ENCODE measurements at places on chromosomes 16 and 17.

DNA sequence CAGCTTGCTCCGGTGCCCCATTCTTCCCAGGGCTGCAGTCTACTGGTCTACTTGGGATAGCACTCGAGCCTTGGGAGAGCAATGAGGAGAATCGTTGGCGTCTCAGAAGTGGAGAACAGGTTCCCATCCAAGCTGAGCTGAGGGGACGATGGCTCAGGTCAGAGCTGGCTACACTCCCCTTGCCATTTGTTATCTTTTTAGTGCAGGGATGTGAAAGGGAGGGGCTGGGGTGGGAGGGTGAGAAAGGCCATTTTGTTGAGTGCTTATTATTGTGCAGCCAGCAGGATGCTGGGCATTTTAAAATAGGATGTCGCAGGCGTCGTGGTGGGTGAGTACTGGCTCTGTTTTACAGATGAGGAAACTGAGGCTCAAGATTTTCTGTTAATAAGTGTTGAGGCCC lies 410.8 kb downstream of the SNX29 start:
- DNase-seq, result no peak

DNA sequence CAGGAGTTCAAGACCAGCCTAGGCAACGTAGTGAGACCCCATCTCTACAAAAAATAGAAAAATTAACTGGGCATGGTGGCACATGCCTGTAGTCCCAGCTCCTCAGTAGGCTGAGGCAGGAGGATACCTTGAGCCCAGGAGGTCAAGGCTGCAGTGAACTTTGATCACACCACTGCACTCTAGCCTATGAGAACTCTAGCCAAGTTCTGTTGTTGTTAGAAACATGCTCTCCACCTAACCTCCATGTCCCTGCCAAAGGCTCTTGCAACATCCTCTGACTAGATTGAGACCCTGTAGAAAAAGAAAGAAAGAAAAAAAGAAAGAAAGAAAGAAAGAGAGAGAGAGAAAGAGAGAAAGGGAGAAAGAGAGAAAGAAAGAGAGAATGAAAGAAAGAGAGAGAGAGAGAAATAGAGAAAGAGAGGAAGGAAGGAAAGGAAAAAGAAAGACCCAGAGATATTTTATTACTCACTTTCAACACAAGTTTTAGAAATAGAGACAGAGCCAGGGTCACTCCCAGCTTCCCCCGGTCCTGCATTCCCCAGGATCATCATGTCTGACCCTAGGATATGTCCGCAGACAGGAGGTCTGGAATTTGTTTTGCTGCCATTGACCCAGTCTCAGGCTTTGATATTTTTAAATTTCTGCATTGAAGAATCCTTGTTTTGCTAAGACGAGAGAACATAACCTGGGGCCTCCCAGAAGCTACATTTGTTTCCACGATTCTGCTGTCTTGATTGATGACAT lies 376.5 kb upstream of the CDH5 start:
- DNase-seq, result no peak

- DNase-seq, result no peak
These were observed 52.5 kb upstream of the CACNG3 start for GRCh38 chr16:24203675-24204074.

GRCh38 chr17:66354472-66354871 lies 52.1 kb downstream of the PRKCA start:
- no peak for DNase-seq

DNA sequence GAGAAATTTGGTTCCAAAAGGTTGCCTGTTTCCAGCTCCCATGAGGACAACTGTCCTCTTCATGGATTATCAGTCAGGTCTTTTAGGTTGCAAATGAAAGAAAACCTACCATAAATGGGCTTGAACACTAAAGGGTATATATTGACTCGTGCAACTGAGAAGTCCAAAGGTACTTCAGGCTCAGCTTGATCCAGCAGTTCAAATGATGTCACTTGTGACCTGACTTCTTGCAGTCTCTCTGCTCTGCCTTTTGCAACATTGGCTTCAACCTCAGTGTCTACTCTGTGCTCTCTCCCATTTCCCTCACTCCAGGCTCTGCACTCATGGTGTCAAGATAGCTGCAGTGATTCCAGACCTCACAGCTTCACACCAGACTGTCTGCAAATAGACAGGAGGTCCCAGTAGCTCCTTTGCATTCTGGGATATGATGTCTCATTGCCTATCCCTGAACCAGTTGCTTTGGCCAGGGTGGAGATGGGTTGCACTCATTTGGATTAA lies 5.5 kb upstream of the CALB2 start:
- no peak for DNase-seq

DNA sequence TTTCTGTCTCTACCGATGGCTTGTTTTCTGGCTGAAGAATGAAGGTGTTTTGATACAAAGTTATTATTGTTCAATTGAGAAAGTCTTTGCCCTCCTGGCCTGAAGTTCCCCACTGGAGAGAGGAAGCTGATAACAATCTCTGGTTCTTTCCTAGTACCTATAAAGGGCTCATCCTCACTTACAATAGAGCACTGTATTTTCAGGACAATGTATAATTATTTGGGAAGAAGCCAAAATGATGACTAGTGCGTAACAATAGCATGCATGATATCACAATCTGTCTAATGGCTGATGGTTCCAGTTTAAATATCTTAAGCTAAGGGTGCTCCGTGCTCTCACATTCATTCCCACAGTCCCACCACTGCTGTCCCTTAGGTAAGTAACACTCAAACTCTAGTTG lies 230.7 kb downstream of the IRX3 start:
- DNase-seq, result no peak

- peak; percentile 74 for DNase-seq
These were observed 13.7 kb upstream of the CNGB1 start for GRCh38 chr16:57984443-57985203.

GRCh38 chr17:34420254-34420766 lies 57.3 kb upstream of the CCL1 start:
- DNase-seq, result peak; percentile 33

DNA sequence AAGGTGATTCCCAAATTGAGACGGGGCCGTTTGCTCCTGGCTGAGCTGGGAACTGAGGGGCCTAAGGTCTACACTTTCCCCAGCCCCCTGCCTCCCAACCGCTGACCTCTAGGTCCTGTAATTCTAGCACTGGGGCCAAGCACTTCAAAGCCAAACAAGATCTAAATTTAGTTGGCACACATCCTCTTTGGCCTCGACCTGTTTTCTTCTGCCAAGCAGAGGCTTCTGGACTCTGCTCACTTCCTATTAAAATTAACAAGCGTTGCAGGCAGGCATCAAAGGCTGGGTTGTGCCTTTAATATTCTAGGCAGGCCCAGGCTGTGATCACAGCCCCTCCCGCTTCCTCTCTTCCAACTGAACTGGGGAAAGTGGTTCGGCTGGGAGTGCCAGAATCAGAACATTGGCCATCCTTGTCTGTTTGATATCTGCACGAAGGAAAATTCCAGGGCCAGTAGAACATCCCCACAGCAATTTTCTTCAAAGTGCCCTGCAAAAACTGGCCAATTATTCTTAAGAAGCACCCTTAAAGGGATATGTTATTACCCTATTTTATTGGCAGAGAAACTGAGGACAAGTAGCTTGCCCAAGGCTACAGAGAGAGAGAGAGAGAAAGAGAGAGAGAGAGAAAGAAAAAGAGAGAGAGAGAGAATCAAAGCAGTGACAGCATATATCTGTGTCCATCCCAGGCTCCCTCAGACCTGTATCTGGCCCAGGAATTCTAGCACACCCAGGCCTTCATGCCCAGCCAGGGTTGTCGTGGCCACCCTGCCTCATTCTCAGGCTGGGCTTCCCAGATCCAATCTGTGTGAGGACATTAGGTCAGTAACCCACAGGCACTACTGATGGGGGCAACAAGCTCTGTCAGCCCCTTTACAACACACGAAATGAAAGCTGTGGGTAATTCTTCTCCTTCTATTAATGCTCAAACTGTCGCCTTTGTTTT lies 12.8 kb upstream of the MT4 start:
- DNase-seq, result no peak

DNA sequence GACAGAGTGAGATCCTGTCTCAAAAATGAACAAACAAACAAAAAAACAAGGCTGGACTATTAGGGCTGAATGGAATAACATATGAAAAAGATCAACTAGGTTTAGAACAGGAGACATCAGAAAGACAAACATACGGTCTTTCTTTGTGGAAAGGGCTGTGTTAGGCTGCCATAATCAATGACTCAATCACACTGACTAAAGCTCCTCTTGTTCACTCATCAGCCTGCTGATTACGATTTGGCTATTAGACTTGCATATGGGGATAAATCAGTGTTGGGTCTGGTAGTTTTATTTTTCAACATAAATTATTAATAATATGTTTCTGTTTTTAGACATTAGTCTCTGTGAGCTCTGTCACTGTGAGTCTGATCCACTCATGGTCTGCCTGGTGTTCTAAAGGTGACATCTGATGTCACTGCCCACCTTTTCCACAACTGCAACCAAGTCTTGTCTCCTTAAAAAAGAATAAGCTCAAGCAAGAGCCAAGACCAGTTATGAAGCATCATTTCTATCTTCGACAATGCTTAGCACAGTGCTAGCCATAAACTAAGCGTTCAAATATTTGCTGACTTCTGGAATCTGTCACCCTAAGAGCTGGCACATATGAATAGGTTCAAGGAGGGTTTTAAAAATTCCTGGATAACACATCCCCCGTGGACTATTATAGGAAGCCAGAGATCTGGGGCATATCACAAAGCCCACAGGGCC lies 10.2 kb downstream of the CFAP20 start:
- DNase-seq, result no peak

GRCh38 chr17:68662037-68662432 lies 60.9 kb upstream of the FAM20A start:
- DNase-seq, result no peak

DNA sequence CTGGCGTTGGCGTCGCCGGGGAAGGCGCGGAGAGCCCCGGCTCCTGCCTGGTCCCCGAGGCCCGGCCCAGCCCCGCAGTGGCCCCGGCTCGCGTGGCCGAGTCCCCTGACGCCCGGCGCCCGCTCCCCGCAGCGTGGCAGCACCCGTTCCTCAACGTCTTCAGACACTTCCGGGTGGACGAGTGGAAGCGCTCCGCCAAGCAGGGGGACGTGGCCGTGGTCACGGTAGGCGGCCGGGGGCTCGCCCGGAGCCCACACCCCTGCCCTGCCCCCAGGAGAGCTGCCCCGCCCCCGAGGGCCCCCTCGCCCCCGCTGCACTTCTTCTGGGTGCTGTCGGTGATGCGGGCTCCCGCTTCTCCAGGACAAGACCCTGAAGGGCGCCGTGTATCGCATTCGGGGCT lies 466 bp downstream of the WDR90 start:
- DNase-seq, result no peak

GRCh38 chr17:49497148-49498028 lies 2.3 kb downstream of the NGFR start:
- DNase-seq, result peak; percentile 13

GRCh38 chr16:51050377-51050706 lies 100.7 kb downstream of the SALL1 start:
- no peak for DNase-seq

DNA sequence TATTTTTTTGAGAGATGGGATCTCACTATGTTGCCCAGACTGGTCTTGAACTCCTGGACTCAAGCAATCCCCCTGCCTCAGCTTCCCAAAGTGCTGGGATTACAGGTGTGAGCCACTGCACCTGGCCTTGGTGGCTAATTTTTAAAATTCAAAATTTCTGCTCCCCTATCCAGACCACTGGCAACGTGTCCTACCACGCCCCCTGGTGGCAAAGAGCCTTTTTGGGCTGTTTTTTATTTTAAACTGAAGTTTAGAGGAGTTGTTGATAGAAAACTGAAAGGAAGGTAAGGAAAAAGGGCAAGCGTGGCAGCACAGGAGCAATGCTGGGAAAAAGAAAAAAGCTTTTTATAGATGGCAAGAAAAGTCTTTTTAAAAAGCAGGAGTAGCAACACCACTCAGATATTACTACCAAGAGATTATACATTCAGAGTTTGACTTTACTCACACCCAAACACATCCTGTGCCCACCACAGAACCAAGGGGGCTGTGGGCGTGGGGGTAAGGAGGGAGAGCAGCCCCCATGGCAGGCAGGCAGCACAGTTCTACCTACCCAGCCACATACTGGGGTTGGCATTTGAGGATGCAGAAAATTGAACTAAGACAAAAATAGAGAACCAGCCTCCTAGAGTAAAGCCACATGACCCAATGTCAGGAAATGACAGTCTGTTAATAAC lies 4.2 kb upstream of the MXRA7 start:
- DNase-seq, result peak; percentile 20

- DNase-seq, result no peak
These were observed 21.0 kb downstream of the SLC7A6OS start for GRCh38 chr16:68289621-68290329.

DNA sequence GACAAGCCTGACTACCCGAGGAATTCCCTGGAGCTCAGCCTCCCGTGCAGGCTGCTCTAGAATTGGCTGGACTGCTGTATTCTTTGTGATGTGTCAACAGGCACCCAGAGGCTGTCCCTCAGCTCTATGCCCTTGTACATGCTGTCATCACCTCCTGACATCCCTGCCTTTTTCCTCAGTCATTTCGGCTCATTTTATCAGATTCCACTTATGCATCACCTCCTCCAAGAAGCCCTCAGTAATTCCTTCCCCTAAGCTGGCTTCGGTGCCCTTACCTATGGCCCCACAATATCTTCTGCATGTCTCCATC lies 126.4 kb downstream of the DYNLRB2 start:
- no peak for DNase-seq

DNA sequence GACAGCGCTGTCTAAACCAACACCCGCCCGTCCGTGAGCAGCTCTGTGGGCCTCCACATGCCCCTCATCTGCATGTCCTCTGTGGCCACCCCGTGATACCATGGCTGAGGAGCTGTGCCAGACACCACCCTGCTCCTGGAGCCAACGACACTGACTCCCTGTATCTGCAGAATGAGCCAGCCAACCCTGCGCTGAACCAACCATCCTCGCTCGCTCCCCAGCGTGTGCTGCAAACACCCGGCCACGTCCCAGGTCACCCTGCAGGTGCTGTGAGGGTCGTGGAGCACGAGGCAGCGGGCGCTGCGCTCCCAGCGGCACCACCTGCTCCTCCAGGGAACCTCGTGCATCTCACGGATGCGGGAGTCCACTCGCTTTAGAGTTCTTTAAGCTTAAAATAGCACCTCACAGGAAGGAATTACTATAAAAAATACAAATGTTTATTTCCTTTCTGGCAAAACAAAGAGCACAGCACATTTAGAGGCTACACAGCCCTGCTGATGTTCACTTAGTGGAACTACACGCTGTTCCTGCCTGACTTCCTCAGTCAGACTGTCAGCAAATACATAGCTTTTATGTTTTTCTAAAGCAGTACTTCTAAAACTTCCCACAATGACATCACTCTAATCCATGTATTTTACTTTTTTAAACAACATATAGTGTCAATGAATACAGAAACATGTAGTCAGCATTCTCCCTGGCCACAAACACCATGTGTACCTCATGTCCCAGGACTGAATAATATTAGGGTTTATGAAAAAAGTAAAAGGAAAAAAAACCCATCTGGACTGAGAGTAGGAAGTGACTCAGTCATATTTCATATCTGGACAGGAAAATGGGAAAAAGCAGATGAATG lies 43.5 kb downstream of the MAP1LC3B start:
- no peak for DNase-seq

- no peak for DNase-seq
These were observed 226.7 kb upstream of the HSBP1 start for GRCh38 chr16:83581082-83581481.

GRCh38 chr17:31902693-31903092 lies 1.2 kb upstream of the UTP6 start:
- no peak for DNase-seq

Measured in NCI-H2227 treated with DMSO at 0.1 percent for 48 hours (cell line).